Mesangial cell (primary cell): ENCODE measurements at places on chromosomes 5 and 9. TPM values are rescaled to one million over a fixed set of nuclear protein-coding genes. Genes with fewer than 3 reads are reported as not detected.

Gene CCDC180
- total RNA-seq, result 1.5 TPM in 2 replicates

Gene TMEM174
- total RNA-seq, result 0.13 TPM in 1 of 2 replicates, not detected in the other

Gene POC5
- 5.3 and 13.4 TPM in 2 replicates for total RNA-seq

Gene TNFSF8
- not detected in 2 replicates for total RNA-seq

Gene C5orf52
- not detected in 2 replicates for total RNA-seq

Gene CBY3
- total RNA-seq, result 0.81 TPM in 1 of 2 replicates, not detected in the other

Gene ACTBL2
- total RNA-seq, result 6.7 and 16.5 TPM in 2 replicates

Gene ERBIN
- 33.9 and 34.6 TPM in 2 replicates for total RNA-seq

Gene PCDHB9
- 0.25 TPM in 1 of 2 replicates, not detected in the other for total RNA-seq

Gene SRP19
- total RNA-seq, result 13.1 and 32.4 TPM in 2 replicates

Gene SKIC3
- 35.8 and 43.6 TPM in 2 replicates for total RNA-seq

Gene F2RL2
- 18.3 and 58.7 TPM in 2 replicates for total RNA-seq

Gene EFNA5
- total RNA-seq, result 17.6 and 43.7 TPM in 2 replicates

Gene GGTA1
- total RNA-seq, result not detected in 2 replicates

Gene C5orf63
- 2.3 and 2.8 TPM in 2 replicates for total RNA-seq

Gene ANGPTL2
- total RNA-seq, result 0.98 and 3.7 TPM in 2 replicates

Gene IL11RA
- 9.1 and 15.2 TPM in 2 replicates for total RNA-seq

Gene IL13
- total RNA-seq, result not detected in 2 replicates

Gene PCDHA12
- 0.25 TPM in 1 of 2 replicates, not detected in the other for total RNA-seq
